ENCODE measurements at places on chromosomes 12 and 14. TPM values are rescaled to one million over a fixed set of nuclear protein-coding genes. Genes with fewer than 3 reads are reported as not detected.

- DNase-seq = no peak
These were observed 322.4 kb upstream of the CLEC14A start for GRCh38 chr14:38578278-38578681.

GRCh38 chr12:14965221-14965620, 3.8 kb upstream of the ARHGDIB start:
- no peak for DNase-seq

MGP gene
- 1.3 TPM for total RNA-seq

GRCh38 chr12:131617596-131618302, 93.1 kb upstream of the SFSWAP start:
- no peak for DNase-seq

GRCh38 chr12:5171701-5172100, 128.0 kb downstream of the KCNA5 start:
- peak; percentile 23 for DNase-seq

ASIC1 gene
- total RNA-seq = 28.9 TPM

GRCh38 chr12:110403146-110403975, at the start of gene ANAPC7:
Gene ANAPC7, minus strand, starts transcription at chr12:110403708. Its CDS starts 81 bp downstream, at chr12:110403627.
- DNase-seq = peak; percentile 83

DNA sequence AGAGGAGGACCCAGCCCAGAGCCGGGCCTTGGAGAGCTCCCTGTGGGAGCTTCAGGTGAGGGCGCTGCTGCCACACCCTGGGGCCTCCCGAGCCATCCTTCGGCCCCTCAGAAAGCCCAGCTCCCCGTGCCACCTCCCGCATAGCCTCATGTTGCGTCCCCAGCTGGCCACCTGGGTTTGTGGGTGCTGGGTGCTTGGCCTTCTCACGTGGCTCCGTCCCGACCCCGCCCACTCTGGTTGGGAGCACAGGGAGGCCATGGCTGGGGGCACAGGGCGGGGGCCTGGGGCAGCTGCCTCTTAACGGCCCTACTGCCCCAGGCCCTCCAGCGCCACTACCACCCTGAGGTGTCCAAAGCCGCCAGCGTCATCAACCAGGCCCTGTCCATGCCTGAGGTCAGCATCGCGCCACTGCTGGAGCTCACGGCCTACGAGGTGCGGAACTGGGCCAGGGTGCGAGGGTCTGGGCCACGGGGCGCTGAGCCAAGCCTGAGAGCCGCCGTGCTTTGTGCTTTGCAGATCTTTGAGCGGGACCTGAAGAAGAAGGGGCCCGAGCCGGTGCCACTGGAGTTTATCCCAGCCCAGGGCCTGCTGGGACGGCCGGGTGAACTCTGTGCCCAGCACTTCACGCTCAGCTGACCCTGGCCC, 7.6 kb downstream of the NOC4L start:
- DNase-seq = no peak

DNA sequence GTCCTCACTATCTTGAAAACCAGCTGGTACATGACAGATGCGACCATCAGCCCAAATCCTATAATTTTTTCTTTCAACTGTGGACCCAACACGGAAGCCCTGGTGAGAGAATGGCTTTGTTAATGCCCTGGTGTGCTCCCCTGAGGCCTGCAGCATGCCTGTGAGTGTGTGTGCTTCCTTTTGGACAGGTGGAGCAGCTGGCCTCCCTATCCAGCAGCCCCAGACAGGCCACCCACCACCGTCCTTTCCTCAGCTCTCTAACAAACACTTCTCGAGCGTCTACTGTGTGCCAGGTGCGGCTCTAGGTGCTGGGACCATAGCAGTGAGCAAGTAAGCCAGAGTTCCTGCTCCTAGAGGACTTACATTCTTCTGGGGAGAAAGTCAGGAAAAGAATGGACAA, 78.9 kb upstream of the GZMB start:
- DNase-seq = no peak
